Heart right ventricle (tissue), 16 donors: ENCODE measurements at places on chromosomes 5 and 9. TPM values are rescaled to one million over a fixed set of nuclear protein-coding genes. Genes with fewer than 3 reads are reported as not detected.
A peak's percentile ranks its signal among the peaks of the same experiment; 100 is the strongest.

DNA sequence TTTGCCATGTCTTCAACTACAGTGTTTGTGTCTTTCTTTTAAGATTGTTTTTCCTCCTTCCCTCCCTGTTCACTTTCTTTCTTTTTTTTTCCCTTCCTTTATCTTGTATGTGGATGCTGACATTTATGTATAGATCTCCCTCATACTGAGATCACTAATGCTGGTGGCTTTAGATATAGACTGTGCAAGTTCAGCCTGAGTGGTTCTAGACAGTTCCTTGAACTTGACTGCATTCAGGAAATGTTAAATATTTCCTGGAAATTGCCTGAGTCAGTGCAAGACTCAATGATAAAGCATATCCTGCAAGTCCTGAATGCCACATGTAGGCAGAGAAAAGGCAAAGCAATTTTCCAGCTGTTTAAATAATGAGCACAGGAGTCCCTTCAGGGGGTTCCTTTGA is 182.5 kb upstream of the NR3C1 start:
- H3K27ac ChIP-seq, result no peak overlapping the region
- peaks cover 23% of the 10 kb centered on the region for H3K4me1 ChIP-seq

DNA sequence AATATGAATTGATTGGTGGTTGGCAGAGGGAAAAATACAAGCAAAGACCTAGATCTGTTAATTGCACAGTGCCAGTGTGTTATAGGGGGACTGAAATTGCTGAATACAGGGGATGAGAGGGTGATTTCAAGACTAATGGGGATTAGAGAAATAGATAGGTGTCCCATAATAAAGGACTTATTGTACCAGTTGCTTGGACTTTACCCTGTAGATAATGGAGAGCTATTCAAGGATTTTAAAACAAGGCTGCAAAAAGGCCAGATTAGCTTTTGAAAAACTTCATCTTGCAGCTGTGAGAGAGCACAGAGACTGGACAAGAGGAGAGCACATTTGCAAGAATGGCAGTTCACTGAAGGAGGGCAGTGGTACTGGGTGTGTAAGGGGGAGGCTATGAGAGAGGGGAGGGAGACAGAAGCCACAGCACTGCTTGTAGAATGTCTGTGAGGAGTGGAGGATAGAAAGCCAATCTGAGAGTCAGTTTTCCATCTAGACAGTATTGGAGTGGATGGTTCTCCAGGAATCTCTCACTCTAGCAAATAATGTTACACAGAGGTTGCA is 28.8 kb upstream of the SCAMP1 start:
- DNase-seq, result no peak
- no peak overlapping the region for H3K27ac ChIP-seq
- H3K27me3 ChIP-seq, result no peaks in the 10 kb centered on the region
- no peaks in the 10 kb centered on the region for H3K4me1 ChIP-seq

- H3K4me3 ChIP-seq, result no peak overlapping the region
- no peak for DNase-seq
- no peaks in the 10 kb centered on the region for H3K4me1 ChIP-seq
- peaks cover 10% of the 10 kb centered on the region for H3K27me3 ChIP-seq
- H3K27ac ChIP-seq, result no peak overlapping the region
- H3K36me3 ChIP-seq, result no peaks in the 10 kb centered on the region
These were observed 6.8 kb upstream of the PRUNE2 start for GRCh38 chr9:76912636-76913275.

DNA sequence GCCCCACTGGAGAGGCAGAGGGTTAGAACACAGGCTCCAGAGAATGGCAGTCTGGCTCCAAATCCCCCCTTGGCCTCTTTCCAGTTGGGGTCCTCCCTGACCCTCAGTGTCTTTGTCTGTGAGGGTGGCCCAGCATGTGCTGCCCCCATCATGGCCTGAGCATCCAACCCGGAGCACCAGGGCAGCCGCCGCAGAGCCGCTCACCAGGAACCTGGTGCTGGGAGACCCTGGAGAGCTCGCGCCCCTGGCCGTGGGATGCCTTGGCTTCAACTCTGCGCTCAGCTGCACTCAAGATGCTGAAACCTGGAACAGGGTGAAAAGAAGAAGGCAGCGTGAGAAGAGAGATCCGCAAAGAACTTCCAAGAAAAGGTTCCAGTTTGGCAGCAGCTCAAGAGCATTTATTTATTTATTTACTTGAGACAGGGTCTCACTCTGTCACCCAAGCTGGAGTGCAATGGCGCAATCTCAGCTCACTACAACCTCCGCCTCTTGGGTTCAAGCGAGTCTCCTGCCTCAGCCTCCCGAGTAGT is 3.8 kb downstream of the CCDC187 start:
- H3K27ac ChIP-seq, result no peak overlapping the region
- H3K36me3 ChIP-seq, result no peaks in the 10 kb centered on the region
- no peaks in the 10 kb centered on the region for H3K4me1 ChIP-seq
- no peak overlapping the region for H3K4me3 ChIP-seq
- H3K27me3 ChIP-seq, result peaks cover 3% of the 10 kb centered on the region

DNA sequence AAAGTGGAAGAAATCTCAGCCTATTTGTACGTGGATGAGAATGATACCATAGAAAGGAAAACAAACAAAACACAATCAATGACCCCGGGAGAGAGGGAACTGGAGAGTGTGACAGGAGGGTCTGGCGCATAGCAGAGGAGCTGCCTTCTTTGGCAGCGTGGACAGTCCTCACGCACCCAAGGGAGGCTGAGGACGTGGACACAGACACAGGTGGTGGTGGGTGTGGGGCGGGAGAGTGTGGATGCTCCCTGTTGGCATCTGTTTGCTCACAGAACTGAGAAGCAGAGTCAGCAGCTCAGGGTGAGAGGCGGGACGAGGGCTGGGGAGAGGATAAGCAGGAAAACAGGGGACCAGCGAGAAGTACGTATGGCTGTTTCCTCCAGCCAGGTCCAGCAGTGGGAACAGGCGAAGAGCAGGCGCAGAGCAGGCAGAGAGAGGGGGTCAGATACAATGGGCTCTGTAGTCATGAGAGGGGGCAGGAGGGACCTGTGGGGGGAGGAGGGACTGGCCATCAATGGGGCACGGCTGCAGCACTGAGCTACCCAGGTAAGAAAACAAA is 10.0 kb downstream of the CMBL start:
- no peak overlapping the region for H3K27ac ChIP-seq
- no peaks in the 10 kb centered on the region for H3K4me1 ChIP-seq
- H3K4me3 ChIP-seq, result no peak overlapping the region
- no peak for DNase-seq

The GABBR2 gene
- 0.53 TPM for total RNA-seq

GRCh38 chr9:105712297-105712696 is 18.0 kb downstream of the TMEM38B start:
- no peaks in the 10 kb centered on the region for H3K27me3 ChIP-seq
- peak overlapping the region; percentile 51 for H3K27ac ChIP-seq
- DNase-seq, result no peak
- no peaks in the 10 kb centered on the region for H3K36me3 ChIP-seq
- H3K4me1 ChIP-seq, result no peaks in the 10 kb centered on the region

- no peak for DNase-seq
- no peak overlapping the region for H3K27ac ChIP-seq
- no peaks in the 10 kb centered on the region for H3K36me3 ChIP-seq
- no peaks in the 10 kb centered on the region for H3K27me3 ChIP-seq
These were observed 102.5 kb upstream of the ADAMTS16 start for GRCh38 chr5:5037674-5038073.

The CDX1 gene
- not detected for total RNA-seq

The FCN1 gene
- 3.5 TPM for total RNA-seq

GRCh38 chr5:127878174-127878750 is 175.1 kb downstream of the CCDC192 start:
- H3K4me1 ChIP-seq, result peaks cover 17% of the 10 kb centered on the region
- peak; percentile 55 for DNase-seq
- no peak overlapping the region for H3K27ac ChIP-seq
- no peaks in the 10 kb centered on the region for H3K27me3 ChIP-seq
- no peak overlapping the region for H3K4me3 ChIP-seq

The SLC34A1 gene
- total RNA-seq, result 0.12 TPM

GRCh38 chr9:89274838-89275237 is 36.2 kb upstream of the CKS2 start:
- no peaks in the 10 kb centered on the region for H3K36me3 ChIP-seq
- H3K27me3 ChIP-seq, result no peaks in the 10 kb centered on the region
- H3K4me1 ChIP-seq, result no peaks in the 10 kb centered on the region
- no peak for DNase-seq

DNA sequence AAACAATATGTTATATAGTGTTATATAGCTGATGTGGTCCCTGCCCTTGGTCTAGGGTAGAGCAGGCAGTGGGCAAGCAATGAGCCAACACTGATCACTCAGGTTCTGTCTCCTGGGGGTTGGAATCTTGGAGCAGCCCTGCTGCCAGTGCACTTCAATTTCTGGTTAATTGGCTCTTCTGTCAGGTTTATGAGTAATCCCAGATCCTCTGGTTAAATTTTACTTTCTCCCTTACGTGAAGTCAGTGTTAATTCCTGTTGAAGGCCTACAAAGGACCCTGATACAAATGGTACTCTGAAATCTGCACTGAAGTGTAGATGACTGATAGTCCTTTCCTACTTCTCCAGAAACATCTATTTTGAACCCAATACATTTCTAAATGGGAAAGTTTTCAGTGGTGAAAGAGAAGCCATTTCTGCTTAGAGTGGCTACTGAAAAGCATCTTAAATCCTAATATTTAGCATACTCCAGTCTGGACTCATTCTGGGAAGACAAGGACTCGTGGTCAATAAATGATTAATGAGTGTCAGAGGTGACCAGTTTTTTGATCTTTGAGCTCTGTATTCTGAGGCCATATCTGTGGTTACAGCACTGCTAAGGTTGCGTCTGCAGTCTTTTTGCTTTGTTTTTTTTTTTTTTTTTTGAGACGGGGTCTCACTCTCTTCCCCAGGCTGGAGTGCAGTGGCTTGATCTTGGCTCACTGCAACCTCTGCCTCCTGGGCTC is 442.4 kb downstream of the KIF4B start:
- H3K27ac ChIP-seq, result no peak overlapping the region
- H3K27me3 ChIP-seq, result no peaks in the 10 kb centered on the region
- no peak for DNase-seq
- H3K36me3 ChIP-seq, result no peaks in the 10 kb centered on the region
- no peak overlapping the region for H3K4me3 ChIP-seq

The TMOD1 gene
- 171 TPM for total RNA-seq

The CXCL14 gene
- total RNA-seq, result 1.3 TPM

The TMEM252 gene
- total RNA-seq, result 0.51 TPM

The BTNL8 gene
- 0.28 TPM for total RNA-seq

The SERF1A gene
- 6.0 TPM for total RNA-seq

DNA sequence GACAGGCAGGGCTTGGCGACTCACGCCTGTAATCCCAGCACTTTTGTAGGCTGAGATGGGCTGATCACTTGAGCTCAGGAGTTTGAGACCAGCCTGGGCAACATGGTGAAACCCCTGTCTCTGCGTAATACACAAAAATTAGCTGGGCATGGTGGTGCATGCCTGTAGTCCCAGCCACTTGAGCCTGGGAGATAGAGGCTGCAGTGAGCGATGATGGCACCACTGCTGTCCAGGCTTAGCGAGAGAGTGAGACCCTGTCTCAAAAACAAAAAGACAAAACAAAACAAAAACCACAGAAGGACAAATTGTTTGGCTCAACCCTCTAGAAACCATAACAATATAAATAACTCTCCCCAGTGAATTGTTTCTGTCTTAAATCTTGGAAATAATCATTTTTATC is 92.6 kb upstream of the ERBIN start:
- no peak overlapping the region for H3K27ac ChIP-seq
- H3K4me1 ChIP-seq, result no peaks in the 10 kb centered on the region
- DNase-seq, result no peak
- H3K36me3 ChIP-seq, result no peaks in the 10 kb centered on the region
- H3K27me3 ChIP-seq, result no peaks in the 10 kb centered on the region
- no peak overlapping the region for H3K4me3 ChIP-seq

The ANXA1 gene
- total RNA-seq, result 21.1 TPM

- no peak overlapping the region for H3K4me3 ChIP-seq
- no peaks in the 10 kb centered on the region for H3K4me1 ChIP-seq
- H3K36me3 ChIP-seq, result peaks cover 62% of the 10 kb centered on the region
- no peak overlapping the region for H3K27ac ChIP-seq
- no peak for DNase-seq
These were observed 20.0 kb downstream of the SLC30A5 start for GRCh38 chr5:69113851-69114250.
